ENCODE measurements at places on chromosomes 2 and 18. TPM values are rescaled to one million over a fixed set of nuclear protein-coding genes. Genes with fewer than 3 reads are reported as not detected.

- H3K27me3 ChIP-seq, result no peaks in the 10 kb centered on the region
- DNase-seq, result no peak
- H3K27ac ChIP-seq, result peak overlapping the region; percentile 94
- H3K4me1 ChIP-seq, result peaks cover 51% of the 10 kb centered on the region
Observed at GRCh38 chr18:13583576-13584550, 142.5 kb downstream of the FAM210A start.

Gene NT5DC4
- not detected for polyA plus RNA-seq

DNA sequence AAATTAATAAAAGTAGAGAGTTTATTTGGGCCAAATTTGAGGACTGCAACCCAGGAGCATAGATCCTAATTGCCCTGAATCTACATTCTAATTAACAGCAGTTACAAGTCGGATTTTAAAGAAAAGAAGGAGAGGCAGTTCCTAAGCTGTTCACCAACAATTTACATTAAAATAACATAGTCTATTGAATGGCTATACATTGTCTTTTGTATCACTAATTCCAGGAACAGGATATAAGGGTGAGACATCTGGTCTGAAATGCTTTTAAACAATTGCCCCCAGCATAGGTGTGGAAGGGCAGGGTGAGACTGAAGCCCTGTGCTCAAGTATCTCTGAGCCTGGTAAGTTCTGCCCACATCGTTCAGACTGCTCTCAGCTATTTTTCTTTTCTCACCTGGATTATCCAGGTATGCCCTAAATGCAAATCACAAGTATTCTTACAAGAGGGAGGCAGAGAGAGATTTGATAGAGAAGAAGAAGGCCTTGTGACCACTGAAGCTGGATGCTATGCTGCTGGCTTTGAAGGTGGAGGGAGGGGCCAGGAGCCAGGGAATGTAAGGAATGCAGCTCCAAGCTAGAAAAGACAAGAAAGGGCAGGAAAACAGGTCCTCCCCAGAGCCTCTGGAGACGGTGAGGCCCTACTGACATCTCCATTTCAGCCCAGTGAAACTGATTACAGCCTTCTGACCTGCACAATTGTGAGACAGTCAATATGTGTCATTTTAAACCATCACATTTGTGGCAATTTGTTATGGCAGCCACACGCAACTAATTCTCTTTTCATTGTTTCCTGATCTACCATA is 189.4 kb upstream of the ARL4C start:
- H3K27ac ChIP-seq, result peak overlapping the region; percentile 5
- H3K4me1 ChIP-seq, result peaks cover 13% of the 10 kb centered on the region
- H3K27me3 ChIP-seq, result no peaks in the 10 kb centered on the region
- H3K36me3 ChIP-seq, result no peaks in the 10 kb centered on the region
- H3K4me3 ChIP-seq, result no peak overlapping the region

GRCh38 chr2:46165916-46166315 is 131.3 kb upstream of the EPAS1 start:
- no peak overlapping the region for H3K4me3 ChIP-seq
- no peak overlapping the region for H3K27ac ChIP-seq
- no peaks in the 10 kb centered on the region for H3K27me3 ChIP-seq
- peaks cover 23% of the 10 kb centered on the region for H3K4me1 ChIP-seq
- peaks cover 6% of the 10 kb centered on the region for H3K36me3 ChIP-seq
- no peak for DNase-seq

Gene TMEM37
- polyA plus RNA-seq, result 0.13 TPM

GRCh38 chr2:64586883-64587481 is 62.9 kb downstream of the AFTPH start:
- no peaks in the 10 kb centered on the region for H3K27me3 ChIP-seq
- peaks cover 40% of the 10 kb centered on the region for H3K36me3 ChIP-seq
- no peak overlapping the region for H3K27ac ChIP-seq
- DNase-seq, result no peak
- H3K4me1 ChIP-seq, result 0 out of 2 replicates have a peak, but pooled peaks cover 4% of the 10 kb centered on the region
- H3K4me3 ChIP-seq, result no peak overlapping the region

- H3K4me3 ChIP-seq, result no peak overlapping the region
- H3K27me3 ChIP-seq, result no peaks in the 10 kb centered on the region
- DNase-seq, result no peak
Observed at GRCh38 chr2:3113769-3114168, 263.8 kb downstream of the EIPR1 start.

Gene SCN9A
- polyA plus RNA-seq, result 5.9 TPM

DNA sequence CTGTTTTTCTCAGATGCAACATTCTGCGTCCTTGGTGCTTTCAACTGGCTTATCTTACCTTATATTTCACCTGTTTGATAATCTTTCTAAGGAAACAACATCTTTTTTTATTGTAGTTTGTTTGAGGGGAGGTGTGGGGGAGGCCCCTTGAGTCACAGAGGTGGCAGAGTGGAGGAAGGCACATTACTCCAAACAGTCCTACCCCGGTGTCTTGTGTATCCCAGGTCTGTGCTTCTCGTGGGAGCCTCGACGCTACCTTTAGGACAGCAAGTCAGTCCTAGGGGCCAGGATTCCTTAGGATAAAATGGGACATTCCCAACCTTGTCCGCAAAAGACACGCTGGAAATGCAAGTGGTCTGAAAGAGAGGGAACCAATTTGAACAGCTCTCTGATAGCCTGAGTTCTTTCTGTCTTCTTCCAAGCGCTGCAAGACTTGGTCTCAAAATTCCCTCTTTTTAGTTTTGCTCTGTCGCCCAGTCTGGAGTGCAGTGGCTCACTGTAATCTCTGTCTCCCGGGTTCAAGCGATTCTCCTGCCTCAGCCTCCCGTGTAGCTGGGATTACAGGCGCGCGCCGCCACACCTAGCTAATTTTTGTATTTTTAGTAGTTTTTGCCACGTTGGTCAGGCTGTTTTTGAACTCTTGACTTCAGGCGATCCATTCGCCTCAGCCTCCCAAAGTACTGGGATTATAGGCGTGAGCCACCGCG is 4.0 kb downstream of the GATA6 start:
- no peak overlapping the region for H3K27ac ChIP-seq
- peaks cover 95% of the 10 kb centered on the region for H3K27me3 ChIP-seq
- H3K36me3 ChIP-seq, result no peaks in the 10 kb centered on the region
- no peak for DNase-seq

GRCh38 chr2:119435953-119436297 is 4.3 kb downstream of the TMEM37 start:
- DNase-seq, result no peak
- H3K27me3 ChIP-seq, result peaks cover 22% of the 10 kb centered on the region
- peaks cover 10% of the 10 kb centered on the region for H3K4me1 ChIP-seq
- H3K36me3 ChIP-seq, result no peaks in the 10 kb centered on the region
- no peak overlapping the region for H3K4me3 ChIP-seq
- H3K27ac ChIP-seq, result no peak overlapping the region

Gene SERPINB11
- polyA plus RNA-seq, result not detected

DNA sequence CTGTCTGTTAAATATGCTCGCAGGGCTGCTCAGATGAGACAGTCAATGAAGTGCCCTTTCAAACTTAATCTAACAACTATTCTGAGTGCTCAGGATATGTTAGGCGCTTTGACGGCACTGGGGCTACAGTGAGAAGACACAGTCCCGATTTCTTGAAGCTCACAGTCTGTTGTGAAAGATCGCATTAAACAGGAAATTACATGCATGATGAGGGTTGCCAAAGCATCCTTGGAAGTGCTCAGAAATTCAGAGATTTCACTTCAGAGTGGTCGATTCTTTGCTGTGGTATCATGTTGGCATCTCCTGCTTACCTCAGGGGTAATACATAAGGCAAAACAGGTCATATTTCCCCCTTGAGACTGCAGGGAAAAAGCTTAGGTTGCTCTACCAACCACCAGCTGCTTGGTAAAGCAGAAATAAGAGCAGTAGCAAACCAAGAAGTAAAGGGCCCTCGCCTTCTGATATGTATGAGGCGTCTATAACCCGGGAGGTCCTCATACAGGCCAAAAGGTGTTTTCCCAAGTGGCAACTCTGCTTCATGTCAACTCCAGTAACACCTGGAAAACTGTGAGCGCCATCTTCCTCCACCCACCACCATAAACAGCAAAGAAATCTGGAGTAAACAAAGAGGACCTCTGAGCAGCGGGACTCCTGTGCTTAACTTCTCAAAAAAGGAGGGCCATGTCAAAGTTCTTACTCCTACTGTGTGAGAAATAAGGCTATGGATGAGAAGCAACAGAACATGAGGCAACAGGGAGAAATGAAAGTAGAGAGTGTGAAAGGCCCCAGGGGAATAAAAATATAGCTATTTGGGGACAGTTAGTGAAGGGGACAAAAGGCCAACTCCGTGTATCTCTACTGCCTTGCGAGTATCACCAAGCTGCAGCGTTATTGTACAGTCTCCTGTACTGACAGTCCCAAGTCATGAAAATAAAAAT is 79.3 kb downstream of the CLHC1 start:
- no peaks in the 10 kb centered on the region for H3K27me3 ChIP-seq
- H3K36me3 ChIP-seq, result no peaks in the 10 kb centered on the region
- H3K27ac ChIP-seq, result no peak overlapping the region
- no peak overlapping the region for H3K4me3 ChIP-seq
- no peak for DNase-seq

Gene CNPPD1
- 84.1 TPM for polyA plus RNA-seq

Gene ADAM17
- polyA plus RNA-seq, result 17.1 TPM

DNA sequence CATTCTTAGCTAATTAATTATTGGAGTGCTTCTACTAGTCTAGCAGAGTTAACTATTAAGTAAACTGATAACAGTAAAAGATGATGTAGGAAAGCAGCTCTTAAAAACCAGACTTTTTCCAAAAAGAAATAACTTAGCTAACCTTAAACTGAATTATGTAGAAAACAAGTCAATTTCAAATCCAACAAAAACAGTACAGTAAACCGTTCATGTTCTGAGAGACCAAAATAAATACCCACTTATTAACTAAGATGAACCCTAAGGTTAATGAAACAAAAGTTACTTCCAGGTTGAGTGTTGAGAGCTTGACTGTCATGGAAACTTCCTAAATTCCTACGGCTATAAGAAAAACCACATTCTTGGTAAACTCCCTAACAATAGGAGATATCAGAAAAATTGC is 181.2 kb downstream of the PPP1R1C start:
- H3K4me3 ChIP-seq, result no peak overlapping the region
- no peaks in the 10 kb centered on the region for H3K4me1 ChIP-seq
- H3K27me3 ChIP-seq, result no peaks in the 10 kb centered on the region
- no peak for DNase-seq
- no peak overlapping the region for H3K27ac ChIP-seq
- H3K36me3 ChIP-seq, result no peaks in the 10 kb centered on the region
